ENCODE measurements at places on chromosomes 6 and 20.
A peak's percentile ranks its signal among the peaks of the same experiment; 100 is the strongest.

DNA sequence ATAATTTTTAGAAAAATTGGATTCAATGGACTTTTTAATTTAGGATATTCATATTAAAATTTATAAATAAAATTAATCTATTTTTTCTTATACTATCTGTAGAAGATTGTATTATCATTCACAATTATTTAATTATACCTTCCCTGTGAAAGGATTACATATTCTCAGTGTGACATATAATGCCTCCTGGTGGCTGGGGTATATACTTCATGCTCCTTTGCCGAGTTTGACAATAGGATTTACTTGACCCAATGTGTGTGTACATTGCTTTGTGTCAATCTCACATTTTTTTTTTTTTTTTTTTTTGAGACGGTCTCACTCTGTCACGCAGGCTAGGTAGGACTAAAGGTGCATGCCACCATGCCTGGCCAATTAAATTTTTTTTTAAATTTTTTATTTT, 230.0 kb upstream of the CHD6 start:
- peak; percentile 20 for DNase-seq

GRCh38 chr6:36479256-36479655, 36.5 kb downstream of the KCTD20 start:
- no peak for DNase-seq

GRCh38 chr6:158411998-158412397, 99.7 kb downstream of the TULP4 start:
- DNase-seq, result no peak

GRCh38 chr6:17389274-17389847, 4.0 kb upstream of the CAP2 start:
- no peak for DNase-seq

DNA sequence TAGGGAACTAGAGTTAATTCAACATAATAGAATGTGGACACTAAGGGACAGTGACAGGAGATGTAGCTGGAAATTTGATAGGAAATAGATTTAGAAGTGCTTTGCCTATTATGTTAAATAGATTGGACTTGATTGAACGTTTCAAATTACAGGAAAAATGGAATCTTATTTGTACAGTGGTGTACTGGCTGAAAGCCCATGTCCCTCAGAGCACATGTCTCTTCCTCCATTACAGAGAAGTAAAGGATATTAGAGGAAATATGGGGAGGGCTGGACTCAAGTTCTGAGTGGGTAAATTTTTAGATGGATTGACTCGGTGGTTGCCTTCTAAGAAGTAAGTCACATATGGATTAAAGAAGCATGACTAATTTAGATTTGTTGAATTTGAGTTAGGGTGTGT, 11.4 kb downstream of the PKIB start:
- DNase-seq, result no peak

DNA sequence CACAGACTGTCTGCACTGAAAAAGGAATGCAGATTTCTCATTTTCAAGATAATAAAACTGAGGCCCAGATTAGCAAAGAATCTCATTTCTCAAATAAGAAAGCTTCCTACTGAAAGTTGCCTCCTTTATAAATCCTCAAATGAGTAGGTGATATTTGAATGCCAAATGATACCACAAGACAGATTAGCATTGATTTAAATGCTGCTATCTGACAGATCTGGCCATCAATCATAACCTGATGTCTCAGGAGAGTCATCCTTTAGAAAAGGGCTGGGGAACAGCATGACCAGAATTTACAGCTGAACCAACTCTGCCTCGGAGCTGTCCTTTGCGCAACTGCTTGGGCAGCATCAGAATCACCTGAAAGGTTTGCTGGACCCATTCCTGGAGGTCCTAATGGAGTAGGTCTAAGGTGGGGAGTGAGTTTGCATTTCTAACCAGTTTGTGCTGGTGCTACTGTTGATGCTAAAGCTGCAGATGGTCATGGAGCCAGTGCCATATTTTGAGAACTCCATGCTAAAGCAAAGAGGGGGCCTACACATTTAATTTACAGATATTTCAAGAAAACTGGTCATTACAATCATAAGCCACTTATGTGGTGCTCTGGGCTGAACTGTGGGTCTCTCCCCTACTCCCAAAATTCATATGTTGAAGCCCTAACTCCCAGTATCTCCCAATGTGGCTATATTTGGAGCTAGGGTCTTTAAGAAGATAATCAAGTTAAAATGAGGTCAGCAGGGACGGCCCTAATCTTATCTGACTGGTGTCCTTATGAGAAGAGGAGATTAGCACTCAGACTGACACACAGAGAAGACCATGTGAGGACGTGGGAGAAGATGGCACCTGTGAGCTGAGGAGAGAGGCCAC, 295.5 kb upstream of the JARID2 start:
- DNase-seq, result peak; percentile 57

DNA sequence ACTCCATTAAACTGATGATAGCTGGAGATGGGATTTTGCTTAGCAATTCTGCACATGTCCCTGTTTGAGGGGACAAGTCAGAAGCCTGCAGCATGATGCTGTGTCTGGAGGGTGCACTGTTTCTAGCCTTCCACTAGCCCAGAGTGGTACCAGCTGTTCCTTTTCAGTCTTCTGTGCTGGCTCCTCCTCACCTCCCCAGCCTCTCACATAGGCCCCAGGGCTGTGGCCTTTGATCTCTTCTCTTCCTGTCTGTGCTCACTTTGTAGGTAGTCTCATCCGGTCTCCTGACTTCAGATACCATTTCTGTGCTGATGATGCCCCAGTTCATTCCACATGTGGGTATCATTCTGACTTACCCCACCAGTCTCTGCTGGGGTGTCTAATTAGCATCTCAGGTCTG, 126.3 kb downstream of the HIVEP1 start:
- no peak for DNase-seq

GRCh38 chr6:112116221-112116620, 28.8 kb downstream of the FAM229B start:
- no peak for DNase-seq

GRCh38 chr20:21509079-21509596, 4.7 kb downstream of the NKX2-2 start:
- DNase-seq, result no peak

DNA sequence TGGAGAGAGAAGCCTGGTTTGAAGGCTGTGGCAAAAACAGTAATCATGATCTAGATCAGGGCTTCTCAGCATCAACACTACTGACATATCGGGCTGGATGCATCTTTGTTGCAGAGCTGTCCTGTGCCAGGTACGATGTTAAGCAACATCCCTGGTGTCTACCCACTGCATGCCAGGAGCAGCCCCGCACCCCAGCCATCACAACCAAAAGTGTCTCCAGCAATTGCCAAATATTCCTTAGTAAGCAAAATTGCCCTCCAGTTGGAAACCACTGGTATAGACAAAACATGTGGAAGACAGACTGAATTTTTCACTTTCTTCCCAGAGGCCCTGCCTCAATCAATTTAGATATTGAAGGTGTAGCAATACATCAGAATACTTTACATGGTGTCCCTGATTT, 147.6 kb upstream of the NRN1 start:
- DNase-seq, result no peak

DNA sequence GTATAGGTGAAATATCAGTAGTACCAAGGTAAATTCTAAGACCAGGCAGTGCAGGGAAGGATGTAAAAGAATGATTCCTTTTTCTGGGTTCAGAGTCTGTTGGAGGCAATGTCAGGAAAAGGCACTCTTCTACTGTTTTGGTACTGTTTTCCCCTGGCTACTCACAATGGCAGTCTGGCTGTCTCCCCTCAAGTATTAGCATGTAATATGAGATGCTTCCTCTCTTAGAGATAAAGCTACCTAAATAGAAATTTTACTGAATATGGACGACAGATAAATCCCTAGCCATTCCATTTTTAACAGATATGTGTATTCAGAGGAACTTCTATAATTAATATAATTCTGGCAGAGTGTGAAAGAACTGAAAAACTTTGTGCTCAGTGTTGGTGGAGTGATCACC, 3.5 kb downstream of the RNF8 start:
- no peak for DNase-seq

GRCh38 chr6:147936703-147937470, 405.8 kb upstream of the SASH1 start:
- no peak for DNase-seq

DNA sequence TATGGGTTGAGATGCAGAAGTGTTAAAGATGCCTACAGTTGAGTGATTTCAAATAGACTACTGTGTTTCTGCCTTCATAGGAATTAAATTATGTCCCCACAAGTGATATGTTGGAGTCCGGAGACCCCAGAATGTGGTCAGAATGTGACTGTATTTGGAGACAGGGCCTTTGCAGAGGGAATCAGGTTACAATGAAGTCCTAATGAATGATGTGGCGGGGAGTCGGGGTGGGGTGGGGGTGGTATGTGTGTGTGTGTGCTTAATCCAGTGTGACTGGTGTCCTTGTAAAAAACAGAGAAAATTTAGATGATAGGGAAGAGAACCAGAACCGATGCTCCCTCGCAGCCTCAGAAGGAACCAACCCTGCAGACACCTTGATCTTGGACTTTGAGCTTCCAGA, 448.2 kb downstream of the QKI start:
- no peak for DNase-seq
